Right lung (tissue), 10 donors: ENCODE measurements at places on chromosomes 6 and 20. TPM values are rescaled to one million over a fixed set of nuclear protein-coding genes. Genes with fewer than 3 reads are reported as not detected.

DNA sequence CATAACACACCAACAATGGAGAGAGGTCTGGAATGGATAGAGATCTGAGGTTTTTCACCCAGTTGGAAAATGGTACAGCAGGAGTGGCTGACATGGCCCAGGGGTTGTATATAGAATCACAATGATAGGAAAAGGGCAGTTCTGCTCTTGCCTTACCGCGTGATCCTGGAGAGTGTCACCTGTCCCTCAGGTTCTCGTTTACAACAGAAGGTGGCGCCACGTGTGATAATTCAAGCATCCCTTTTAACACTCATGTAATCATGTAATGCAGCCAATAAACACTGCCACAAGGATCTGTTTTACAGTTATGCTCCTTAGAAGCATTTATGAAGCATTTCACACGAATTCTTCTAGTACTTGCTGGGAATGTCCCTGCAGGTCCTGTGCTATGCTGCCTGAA is 12.9 kb upstream of the WFDC2 start:
- DNase-seq = no peak

The SYCP2 gene
- 13.0 TPM for polyA plus RNA-seq

The RHAG gene
- polyA plus RNA-seq = 1.7 TPM

The GNAS-AS1 gene
- 0.55 TPM for polyA plus RNA-seq

- no peak for DNase-seq
These were observed 3.3 kb upstream of the ULBP3 start for GRCh38 chr6:150072201-150072600.

DNA sequence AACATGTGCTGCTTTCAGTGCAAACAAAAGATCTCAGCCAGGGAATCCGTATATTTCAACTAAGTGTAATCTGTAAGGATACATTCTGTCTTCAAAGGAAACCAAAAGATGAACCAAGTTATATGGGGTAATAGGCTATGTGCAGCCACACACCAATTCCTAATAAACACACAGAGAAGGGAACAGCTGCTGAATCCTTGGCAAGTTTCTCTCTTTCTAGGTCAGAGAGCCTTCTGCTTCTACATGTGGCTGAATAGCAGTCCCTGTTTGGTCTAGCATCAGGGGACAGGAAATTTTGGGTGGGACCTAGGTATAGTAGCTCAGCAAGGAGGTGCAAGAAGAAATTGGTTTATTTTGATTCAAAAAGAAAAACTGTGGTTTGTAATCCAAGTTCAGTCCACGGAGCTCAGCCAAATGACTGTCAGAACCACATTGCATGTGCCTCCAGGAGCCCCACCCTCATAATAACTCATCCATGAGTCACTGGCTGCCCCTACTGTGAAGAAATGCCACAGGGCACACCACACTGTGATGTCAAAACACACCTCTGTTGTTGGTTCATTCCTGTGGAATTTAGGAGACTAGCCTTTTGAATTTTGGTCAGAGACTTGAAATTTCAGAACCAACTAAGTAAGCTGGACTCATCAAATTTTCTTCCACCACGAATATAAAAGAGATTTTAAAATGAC is 21.1 kb downstream of the SPTLC3 start:
- DNase-seq = no peak

The SLC17A3 gene
- not detected for polyA plus RNA-seq

The ARFGEF3 gene
- 5.1 TPM for polyA plus RNA-seq

- no peak for DNase-seq
These were observed 419.7 kb downstream of the CD109 start for GRCh38 chr6:74115674-74116073.

DNA sequence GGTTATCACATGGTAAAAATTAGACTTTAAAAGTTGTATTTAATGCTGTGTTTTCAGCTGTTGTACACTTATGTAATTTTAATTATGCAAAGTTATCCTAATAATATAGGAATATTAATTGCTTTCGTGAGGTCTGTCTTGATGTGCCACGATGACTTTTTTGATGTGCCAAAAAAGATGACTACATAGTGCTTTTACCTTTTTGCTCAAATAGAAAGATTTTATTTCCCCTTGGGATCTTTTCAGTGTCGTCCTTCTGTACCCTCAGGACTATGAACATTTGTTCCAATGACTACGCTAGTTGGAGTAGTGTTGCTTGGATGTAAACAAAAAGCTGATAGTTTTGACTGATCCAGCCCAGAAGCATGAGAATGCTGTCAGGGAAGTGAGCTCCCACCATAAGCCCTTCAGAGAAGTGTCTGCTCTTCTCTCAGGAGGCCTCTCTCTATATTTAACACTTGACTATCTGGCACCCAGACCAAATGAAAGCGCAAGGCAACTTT is 1.2 kb upstream of the CD164 start:
- no peak for DNase-seq

DNA sequence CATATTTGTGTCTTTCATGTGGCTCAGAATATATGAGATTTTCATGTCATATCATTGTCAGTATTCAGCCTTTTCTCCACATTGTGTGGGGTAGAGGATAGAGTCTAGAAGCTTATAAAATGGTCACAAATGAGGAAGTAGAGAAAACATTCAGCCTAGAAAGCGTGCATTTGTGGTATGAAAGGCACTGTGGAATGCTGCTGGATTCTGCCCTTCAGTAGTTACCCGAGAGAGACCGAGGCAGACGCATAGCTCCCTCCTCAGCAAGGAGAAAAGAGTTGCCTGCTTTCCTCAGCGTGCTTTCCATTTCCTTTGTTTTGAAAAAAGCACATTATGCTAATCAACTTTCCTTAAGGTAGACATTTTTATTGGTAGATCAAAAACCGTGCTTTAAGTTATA is 28.7 kb downstream of the MYB start:
- DNase-seq = no peak

The CPNE5 gene
- polyA plus RNA-seq = 6.8 TPM

DNA sequence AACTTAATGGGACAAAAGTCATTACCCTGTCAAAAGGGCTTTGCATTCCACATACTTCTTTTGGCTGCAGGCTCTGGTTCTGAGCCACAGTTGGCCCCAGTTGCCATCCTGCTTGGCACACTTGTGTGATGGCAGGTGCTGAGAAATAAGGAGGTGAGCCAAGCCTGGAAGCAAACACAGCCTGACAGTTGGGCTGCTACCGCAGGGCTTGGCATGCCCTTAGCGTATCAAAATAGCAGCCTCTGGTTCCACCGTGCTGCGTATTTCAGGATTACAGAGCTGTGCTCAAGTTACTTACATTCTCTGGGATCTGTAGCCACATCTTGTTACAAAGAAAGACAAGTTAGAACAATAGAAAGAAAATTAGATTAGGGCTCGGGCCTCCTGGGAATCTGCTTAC is 11.1 kb downstream of the MTHFD1L start:
- DNase-seq = no peak

The IYD gene
- polyA plus RNA-seq = 3.0 TPM

DNA sequence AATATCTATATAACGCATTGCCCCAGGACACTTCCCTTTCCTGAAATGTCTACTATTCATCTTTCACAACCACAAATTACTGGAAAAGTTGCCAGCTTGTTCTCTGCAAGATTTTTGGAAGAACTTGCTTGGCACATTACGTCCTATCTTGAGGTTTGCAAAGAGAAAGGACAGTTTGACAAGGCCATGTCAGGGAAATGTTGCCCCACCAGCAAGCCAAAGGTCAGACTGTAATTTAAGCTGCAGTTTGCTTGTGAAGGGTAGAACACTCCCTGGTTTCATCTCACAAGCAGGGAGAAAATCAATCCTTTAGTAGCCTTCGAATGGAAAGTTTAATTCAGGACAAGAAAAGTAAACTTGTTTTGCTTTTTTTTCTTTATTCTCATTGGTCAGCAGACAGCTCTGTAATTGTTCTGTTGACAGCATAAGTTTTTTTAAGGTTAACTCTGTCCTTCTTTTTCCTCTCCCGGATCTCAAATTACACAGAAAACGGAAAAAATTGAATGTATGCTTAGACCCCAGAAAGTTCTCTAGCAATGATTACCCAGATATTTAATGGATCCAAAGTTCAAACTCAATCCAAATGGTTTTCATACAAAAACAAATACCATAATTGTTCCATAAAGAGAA is 541.8 kb upstream of the NRSN1 start:
- DNase-seq = no peak

The CEBPB gene
- 38.8 TPM for polyA plus RNA-seq

GRCh38 chr6:85945459-85946185 is 302.9 kb upstream of the SYNCRIP start:
- DNase-seq = peak; percentile 37

DNA sequence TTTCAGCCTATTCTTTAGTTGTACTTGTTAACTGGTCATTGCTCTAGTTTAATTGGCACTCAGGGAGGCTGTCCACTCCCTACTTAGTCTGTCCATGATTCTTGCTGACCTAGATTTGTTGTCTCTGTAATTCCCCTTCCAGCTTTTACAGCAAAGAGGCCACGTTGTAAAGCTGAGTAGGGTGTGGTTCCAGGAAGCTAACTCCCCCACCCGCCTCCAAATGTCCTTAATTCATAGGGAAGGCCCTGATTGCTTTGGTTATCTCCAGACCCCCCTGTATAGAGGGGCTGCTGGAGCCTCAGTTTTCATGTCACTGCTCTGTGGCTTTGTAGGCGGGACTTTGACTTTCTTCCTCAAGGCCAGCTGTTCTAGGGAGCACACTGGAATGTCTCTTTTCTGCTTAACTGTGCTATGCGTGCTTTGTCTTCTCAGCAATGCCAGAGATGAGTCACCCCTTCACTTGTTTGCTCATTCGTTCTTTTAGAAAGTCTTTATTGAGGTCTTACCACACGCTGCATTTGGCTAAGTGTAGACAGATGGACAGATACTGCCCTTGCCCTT is 175.1 kb upstream of the JAG1 start:
- no peak for DNase-seq

DNA sequence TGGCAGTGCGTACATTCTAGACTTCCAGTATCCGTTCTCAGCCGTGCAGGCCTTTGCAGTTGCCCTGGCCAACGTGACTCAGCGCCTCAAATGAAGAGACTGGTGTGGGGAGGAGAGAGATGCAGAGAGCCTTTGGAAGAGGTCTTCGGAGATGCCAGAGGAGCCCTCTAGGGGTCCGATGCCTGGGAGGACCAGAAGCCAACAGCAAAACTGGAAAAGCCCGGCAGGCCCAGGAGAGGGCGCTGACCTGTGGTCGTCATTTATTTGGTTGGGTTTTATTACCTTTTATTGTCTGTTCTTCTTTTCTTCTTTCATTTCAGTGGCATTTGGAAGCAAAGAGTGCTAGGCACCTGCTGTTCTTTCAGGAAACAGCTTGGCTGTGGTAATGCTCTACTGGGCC is 53.3 kb upstream of the TMEM181 start:
- no peak for DNase-seq

The TUBB2B gene
- polyA plus RNA-seq = 10.5 TPM

- DNase-seq = no peak
These were observed at the start of gene PPP1R18 for GRCh38 chr6:30686009-30686907. PPP1R18 (minus strand) TSS chr6:30686645; CDS start chr6:30686018, 627 bp downstream.
